ENCODE measurements at places on chromosomes 13 and 19.

DNA sequence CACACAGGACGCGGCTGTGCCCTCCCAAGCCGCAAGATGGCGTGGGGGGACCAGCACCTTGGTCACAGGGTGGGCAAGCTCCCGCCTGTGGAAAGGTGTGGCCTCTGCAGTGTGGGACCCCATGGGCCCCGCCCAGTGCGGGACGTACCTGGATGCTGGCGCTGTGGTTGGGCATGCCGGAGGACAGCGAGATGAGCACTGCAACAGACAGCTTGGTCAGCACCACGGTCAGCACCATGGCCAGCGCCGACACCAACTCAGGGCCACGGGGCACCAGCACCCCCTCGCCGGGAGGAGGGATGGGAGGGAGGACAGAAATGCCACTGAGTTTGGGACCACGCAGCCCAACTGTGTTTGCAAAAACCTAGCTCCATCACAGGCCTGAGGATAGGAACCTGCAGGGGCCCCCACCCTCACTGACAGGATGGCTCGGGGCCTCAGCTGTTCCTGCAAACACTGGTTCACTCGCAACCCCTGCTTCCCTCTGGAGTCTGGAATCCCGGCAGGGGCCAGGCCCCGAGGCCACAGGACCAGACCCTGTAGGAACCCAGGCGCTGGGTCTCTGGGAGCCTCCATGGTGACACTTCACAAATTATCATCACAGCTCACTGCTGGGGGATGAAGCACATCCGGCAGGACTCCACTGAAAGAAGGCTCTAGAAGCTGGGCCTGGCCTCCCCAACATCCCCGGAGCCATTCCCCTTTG, 27.1 kb downstream of the IZUMO4 start:
- DNase-seq, result no peak

DNA sequence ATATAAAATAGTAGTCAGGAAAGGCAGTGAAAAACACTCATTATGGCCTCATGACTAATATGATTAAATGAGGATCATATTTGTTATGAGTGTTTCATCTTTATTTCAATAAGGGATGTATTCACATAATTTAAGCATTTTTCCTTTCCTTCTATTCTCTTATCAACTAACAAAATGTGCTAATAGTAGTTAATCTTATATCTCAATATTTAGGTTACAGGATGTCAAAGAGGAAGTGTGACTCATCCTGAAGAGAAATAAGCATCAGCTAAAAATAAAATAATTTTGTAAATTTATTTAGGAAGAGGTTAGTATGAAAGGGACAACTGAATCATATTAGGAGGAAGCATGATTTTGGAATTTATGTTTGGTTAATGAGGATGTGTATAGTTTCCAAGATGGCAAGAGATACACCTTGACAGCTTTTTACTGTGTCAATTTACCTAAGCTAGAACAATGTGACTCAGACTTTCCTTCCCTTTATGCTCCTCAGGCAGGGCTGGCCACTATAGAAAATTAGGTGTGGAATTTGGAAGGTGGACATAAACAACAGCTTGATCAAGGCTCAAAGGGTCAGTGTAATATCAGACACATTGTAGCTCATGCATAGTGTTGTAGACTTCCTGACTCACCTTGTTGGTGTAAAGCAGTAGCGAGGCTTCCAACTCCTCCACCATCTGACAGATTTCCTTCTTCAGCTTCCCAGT, 172.7 kb downstream of the SLITRK1 start:
- no peak for DNase-seq

DNA sequence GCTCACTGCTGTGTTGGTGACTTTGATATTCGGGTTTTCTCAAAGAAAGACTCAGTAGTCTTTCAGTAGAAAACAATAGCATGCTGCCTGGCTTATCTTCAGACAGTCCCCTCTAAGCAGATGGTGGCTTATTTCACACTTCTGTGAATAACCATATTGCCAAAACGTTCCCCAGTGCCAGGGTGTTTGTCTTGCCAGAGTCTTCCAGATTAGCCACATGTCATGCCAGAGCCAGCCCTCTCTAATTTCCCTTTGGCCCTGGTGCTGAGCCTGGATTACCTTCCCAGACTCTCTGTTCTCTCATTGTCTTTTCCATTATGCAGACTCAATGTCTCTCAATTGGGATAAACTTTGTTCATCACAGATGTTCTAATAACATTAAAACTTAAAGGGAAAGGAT, 488.0 kb upstream of the ATXN8OS start:
- DNase-seq, result no peak

- DNase-seq, result no peak
These were observed 1.5 kb upstream of the SLC27A5 start for GRCh38 chr19:58513213-58513693.

GRCh38 chr13:40480012-40480914, 186.2 kb downstream of the FOXO1 start:
- DNase-seq, result no peak

- no peak for DNase-seq
These were observed 47.9 kb upstream of the EPHX3 start for GRCh38 chr19:15280048-15280725.

GRCh38 chr13:50645092-50645491, 198.4 kb downstream of the DLEU7 start:
- DNase-seq, result no peak

DNA sequence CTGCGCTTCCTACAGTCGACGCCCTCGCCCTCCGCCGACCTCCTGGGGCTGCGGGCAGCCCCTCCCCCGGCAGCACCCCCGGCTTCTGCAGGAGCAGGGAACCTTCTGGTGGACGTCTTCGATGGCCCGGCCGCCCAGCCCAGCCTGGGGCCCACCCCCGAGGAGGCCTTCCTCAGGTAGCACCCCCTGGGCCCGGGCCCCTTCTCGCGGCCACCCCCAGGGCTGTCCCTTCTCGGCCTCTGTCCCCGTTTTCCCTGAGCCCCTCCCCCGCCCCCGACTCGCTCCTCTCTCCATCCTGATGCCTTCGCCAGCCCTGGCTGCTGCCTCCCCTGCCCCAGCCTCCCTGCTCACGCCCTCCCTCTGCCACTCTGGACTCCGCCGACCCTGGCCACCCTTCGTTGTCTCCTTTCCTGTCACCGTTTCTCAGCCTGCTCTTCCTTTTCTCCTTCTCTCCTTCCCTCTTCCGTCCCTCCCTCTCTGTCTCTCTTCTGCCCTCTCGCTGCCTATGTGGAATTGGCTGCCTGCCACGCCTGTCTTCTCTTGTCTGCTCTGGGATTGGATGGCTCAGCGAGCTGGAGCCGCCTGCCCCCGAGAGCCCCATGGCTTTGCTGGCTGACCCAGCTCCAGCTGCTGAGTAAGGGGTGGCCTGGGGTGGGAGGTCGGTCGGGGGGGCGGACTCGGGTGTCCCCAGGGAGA, 11.0 kb downstream of the FUZ start:
- DNase-seq, result peak; percentile 87

GRCh38 chr13:21232196-21232595, 55.7 kb downstream of the MRPL57 start:
- peak; percentile 11 for DNase-seq

DNA sequence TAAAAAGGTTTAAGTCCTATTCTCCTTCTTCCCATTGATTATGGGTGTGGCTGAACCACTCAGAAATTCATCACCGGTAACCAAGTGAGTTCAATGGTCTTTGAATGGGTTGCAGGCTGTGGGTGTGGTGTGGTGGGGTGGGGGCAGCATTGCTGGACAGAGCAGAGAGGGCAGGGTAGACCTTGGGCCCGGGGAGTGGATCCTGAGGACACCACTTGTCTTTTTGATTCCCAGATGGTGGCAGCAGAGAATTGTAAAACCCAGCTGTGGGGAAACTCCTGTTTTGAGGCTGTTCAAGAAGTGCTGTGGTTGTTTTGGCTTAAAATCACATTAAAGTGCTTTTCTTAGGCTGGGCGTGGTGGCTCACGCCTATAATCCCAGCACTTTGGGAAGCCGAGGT, 45.8 kb upstream of the RGCC start:
- peak; percentile 19 for DNase-seq

- peak; percentile 3 for DNase-seq
These were observed 127.1 kb downstream of the VWA8 start for GRCh38 chr13:41833831-41834230.

- DNase-seq, result no peak
These were observed 21.0 kb downstream of the TNFSF9 start for GRCh38 chr19:6551607-6552450.

DNA sequence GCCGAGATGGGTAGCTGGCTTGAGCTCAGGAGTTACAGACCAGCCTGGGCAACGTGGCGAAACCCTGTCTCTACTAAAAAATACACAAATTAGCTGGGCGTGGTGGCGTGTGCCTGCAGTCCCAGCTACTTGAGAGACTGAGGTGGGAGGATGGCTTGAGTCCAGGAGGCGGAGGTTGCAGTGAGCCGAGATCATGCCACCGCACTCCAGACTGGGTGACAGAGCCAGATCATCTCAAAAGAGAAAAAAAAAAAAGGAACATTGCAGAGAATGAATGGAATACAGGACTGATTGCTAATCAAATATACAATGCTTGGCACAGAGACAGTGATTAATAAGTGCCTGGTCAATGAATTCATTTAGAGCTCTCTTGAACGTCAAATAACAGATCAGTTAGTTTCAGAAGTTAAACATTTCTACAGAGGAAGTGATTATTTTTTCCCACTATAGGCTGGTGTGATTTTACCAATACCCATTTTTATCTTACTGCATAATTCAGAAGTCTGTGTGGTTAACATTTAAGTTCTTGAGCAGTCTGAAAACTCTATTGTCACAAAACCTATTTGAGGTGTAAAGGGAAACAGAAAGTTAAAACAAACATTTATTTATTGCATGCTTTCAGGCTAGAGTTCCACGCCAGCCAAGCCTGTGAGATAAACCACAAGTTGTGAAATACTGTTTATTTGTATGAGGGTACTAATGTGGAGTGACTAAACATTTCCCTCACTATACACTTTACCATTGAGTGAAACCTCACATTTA, 7.7 kb upstream of the TBC1D4 start:
- DNase-seq, result no peak

DNA sequence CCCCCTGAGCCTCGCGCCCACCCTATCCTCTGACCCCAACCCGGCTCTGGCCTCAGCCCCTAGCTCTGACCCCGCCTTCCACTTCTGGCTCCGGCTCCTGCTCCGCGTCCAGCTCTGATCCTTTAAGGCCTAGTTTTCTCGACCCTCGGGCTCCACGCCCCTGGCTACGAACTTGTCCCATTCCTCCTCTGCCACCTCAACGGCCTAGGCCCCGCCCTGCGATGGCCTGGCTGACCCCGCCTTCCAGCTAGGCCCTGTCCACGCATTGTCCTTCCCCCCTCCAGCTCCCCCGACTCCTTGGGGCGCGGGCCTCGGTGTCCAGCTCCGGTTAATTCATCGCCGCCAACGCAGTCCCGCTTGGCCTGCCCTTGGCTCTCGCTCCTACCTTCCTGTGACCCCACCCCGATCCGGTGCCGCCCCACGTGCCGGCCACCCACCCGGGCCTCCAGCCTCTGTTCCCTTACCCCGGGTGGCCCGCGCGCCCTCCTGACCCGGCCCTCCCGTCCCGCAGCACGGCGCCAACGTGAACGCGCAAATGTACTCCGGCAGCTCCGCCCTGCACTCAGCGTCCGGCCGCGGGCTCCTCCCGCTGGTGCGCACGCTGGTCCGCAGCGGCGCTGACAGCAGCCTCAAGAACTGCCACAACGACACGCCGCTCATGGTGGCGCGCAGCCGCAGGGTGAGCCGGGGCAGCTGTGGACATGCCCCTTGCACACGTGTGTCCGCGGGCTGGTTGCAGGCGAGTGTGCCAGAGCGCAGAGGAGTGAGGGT, 9.4 kb downstream of the BCL3 start:
- DNase-seq, result peak; percentile 35

DNA sequence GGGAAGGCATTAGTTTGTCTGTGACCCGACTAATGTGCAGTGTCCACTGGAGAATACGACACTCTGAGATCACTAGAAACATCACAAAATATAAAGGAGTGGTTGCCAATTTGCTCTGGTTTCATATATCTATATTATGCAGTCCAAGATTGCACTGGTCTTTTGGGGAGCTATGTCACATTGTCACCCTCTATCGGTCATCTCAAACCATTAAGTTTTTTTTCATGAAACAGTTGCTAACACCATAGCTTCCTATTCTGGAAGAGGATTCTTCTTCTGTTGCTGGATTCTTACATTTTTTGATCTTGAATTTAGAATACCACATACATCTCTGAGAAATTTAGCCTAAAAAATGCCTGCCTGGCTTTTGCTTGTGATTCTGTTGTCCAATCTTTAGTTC, 168.6 kb downstream of the LACC1 start:
- DNase-seq, result no peak

- DNase-seq, result no peak
These were observed 21.4 kb downstream of the MAP4K1 start for GRCh38 chr19:38596057-38596981.

DNA sequence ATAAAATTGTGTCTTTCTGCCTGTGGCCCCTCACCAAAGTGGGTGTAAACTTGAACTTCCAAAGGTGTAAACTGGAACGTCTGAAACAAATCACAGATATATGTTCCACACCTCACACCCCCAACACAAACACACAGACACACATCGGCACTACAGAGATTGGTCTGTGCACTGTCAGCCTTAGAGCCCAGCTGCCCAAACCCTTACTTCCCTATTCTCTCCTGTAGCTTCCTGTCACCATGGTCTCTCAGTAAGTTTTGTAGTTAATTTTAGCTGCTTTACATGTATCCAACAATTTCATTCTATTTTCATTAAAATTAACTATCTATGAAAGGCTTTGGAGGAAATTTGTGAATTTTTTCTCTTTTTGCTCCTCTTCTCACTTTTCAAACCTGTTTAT, 5.4 kb downstream of the TM9SF2 start:
- DNase-seq, result no peak

Data from skin of body (tissue), 3 donors.